ENCODE measurements at places on chromosomes 13 and 19. TPM values are rescaled to one million over a fixed set of nuclear protein-coding genes. Genes with fewer than 3 reads are reported as not detected.

- DNase-seq = peak; percentile 48
Measured at GRCh38 chr19:18203408-18203862, 407 bp downstream of the RAB3A start.

- DNase-seq = no peak
Measured at GRCh38 chr13:52751196-52751595, 11.6 kb upstream of the CNMD start.

GRCh38 chr13:21717817-21718216 is 46.9 kb downstream of the FGF9 start:
- no peak for DNase-seq

DNA sequence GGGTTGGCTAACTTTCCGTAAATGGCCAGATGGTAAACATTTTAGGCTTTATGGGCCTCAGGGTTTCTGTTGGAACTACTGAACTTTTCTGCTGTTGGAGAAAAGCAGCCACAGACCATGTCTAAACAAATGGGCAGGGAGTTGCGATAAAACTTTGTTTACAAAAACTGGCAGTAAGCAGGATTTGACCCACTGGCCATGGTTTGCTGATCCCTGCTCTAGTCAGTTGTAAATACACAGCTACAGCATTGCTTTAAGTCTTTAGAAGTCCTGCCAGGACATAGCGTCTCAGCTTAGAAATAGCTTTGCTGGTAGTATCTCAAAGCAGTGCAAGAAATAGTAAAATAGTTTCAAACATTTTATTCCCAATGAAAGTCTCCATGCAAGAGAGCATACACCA is 88.4 kb downstream of the NALCN start:
- no peak for DNase-seq

- no peak for DNase-seq
Measured at GRCh38 chr19:34577531-34578101, 96.1 kb downstream of the WTIP start.

GRCh38 chr13:110546926-110547325 is 14.6 kb downstream of the RAB20 start:
- no peak for DNase-seq

Gene FAM83E
- 0.44 TPM for polyA plus RNA-seq

Gene LILRB5
- 7.1 TPM for polyA plus RNA-seq

Gene ZNF546
- polyA plus RNA-seq = 4.4 TPM

All from hindlimb muscle (tissue), 1 donor.